Activated T-cell treated with anti-CD3 and anti-CD28 coated beads, Interleukin-2, amount 50 U/mL, for 24 hours (primary cell): ENCODE measurements at places on chromosomes 5 and 9.

- no peak for DNase-seq
Measured at GRCh38 chr9:12065050-12065449, 628.1 kb upstream of the TYRP1 start.

- DNase-seq, result no peak
Measured at GRCh38 chr9:35727676-35728040, 4.3 kb downstream of the TLN1 start.

DNA sequence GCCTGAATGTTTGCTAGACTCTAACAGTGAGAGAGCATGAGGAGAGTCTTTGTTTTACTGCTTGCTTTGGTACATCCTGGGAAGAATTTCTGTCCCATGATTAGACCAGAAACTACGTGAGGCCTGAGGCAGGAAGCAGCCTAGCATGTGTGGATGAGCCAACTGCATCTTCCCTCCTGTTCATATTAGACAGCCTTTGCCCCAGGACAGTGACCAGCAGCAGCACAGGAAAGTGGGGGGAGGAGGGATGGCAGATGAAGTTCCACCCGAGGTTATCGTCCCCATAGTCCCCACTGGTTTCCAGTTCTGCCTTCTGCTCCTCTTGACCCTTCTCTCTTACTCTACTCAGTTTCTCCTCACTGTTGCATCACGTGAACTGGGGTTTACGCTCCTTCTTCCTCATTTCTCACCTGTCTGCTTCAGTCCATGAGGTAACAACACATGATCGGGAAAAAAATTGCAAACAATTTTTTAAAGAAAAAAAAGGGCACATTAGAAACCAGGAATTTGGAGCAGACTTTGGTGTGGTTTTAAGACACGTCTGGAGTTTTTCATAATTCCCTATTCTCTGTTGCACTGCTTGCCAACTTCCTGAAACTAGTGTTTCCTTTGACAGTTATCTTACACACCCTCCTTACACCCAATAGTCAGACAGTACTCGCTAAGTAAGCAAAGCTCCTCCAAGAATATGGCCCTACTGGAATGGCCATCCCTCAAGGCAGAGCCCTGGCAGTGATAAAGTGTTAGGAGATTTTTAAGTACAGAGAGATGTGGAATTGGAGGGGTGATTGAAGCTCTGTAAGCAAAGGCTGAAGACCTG is 84.1 kb downstream of the SNX18 start:
- DNase-seq, result no peak

- DNase-seq, result no peak
Measured at GRCh38 chr9:19650312-19650711, 138.5 kb downstream of the SLC24A2 start.

DNA sequence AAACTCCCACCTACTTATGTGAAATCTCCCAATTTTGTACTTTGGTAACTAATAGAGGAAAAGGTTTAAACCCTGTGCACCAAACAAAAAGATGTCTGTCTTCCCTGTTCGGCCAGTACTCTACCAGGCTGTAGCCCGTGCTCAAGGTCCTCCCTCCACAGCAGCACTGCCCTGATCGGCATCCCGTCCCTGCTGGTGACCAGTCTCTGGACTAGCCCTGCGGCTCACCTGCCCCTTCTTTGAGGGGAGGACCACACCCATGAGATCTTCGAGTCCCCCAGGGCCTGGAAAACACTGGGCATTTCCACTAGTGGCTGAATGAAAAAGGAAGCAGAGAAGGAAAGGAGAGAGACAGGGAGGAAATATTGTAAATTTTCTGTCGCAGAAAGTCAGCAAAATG is 2.8 kb downstream of the GFPT2 start:
- no peak for DNase-seq

GRCh38 chr9:68933434-68934328 is 80.2 kb downstream of the PRKACG start:
- DNase-seq, result no peak

DNA sequence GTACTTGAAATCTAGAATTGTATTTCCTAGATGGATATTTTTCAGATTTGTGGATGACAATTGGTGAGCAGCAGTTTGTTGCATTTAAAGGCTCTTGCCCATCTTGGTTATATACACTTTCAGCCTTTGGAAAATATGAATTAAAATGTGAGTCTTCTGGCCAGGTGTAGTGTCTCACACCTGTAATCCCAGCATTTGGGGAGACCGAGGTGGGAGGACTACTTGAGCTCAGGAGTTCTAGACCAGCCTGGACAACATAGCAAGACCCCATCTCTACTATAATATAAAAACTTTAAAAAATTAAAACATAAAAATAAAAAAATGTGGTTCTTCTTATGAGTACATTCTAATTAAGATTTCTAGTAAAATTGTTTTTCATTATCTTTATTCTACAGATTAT is 102.0 kb downstream of the MTREX start:
- DNase-seq, result no peak

- DNase-seq, result no peak
Measured at GRCh38 chr5:155908543-155908942, 418.4 kb upstream of the SGCD start.
